ENCODE measurements at places on chromosomes 5 and 9. TPM values are rescaled to one million over a fixed set of nuclear protein-coding genes. Genes with fewer than 3 reads are reported as not detected.

The SPINK13 gene
- polyA plus RNA-seq = not detected

DNA sequence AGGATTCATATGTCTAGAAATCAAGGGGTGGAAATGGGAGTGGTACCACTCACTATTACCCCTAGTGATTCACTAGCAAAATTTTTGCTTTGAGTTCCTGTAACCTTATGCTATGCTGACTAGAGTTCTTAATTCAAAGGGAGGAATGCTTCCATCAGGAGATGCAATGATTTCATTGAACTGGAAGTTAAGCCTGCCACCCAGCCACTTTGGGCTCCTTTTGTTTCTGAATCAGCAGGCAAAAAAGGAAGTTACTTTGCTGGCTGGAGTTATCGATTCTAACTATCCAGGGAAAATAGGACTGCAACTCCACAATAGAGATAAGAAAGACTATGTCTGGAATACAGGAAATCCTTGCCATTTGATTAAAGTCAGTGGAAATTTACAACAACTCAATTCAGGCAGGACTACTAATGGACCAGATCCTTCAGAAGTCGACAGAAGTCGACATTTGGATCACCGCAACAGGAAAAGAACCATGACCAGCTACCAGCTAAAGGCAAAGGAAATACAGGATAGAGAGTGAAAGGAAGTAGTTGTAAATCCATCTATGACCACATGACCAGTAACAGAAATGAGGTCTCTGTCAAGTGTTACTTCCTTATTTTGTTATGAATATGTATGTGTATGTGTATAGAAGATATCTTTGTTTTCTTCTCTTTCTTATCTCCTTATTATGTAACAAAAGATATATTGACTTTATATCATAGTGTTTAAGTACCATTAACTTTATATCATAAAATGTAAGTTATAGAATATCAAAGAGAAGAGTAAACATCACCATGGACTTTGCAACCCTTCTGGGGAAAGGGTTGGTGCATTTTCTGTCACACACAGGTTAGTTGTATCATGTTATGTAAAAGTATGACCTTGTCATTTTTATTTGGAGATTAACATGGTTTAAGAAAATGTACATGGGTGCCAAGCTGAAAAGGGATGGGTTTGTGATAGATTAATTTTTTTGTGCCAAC is 198.7 kb upstream of the HAPLN1 start:
- no peak for DNase-seq

- peak; percentile 26 for DNase-seq
Measured at GRCh38 chr9:2622461-2623287, 1.1 kb downstream of the VLDLR start.

The ORM2 gene
- not detected for polyA plus RNA-seq

- DNase-seq = no peak
Measured at GRCh38 chr9:14752271-14752670, 29.7 kb upstream of the CER1 start.

The LIX1 gene
- polyA plus RNA-seq = not detected

GRCh38 chr9:2755285-2755684 is 38.0 kb downstream of the KCNV2 start:
- no peak for DNase-seq

- DNase-seq = no peak
Measured at GRCh38 chr5:8845296-8845695, 700.6 kb downstream of the SEMA5A start.

The WDR38 gene
- polyA plus RNA-seq = not detected

- no peak for DNase-seq
Measured at GRCh38 chr5:68679041-68679440, 414.8 kb upstream of the SLC30A5 start.

The SMIM33 gene
- not detected for polyA plus RNA-seq

The SNCAIP gene
- not detected for polyA plus RNA-seq

- no peak for DNase-seq
Measured at GRCh38 chr5:114101153-114101552, 260.7 kb upstream of the KCNN2 start.

GRCh38 chr9:110189559-110190320 is 18.2 kb downstream of the C9orf152 start:
- no peak for DNase-seq

GRCh38 chr9:90100014-90100413 is 495.2 kb downstream of the GADD45G start:
- no peak for DNase-seq

DNA sequence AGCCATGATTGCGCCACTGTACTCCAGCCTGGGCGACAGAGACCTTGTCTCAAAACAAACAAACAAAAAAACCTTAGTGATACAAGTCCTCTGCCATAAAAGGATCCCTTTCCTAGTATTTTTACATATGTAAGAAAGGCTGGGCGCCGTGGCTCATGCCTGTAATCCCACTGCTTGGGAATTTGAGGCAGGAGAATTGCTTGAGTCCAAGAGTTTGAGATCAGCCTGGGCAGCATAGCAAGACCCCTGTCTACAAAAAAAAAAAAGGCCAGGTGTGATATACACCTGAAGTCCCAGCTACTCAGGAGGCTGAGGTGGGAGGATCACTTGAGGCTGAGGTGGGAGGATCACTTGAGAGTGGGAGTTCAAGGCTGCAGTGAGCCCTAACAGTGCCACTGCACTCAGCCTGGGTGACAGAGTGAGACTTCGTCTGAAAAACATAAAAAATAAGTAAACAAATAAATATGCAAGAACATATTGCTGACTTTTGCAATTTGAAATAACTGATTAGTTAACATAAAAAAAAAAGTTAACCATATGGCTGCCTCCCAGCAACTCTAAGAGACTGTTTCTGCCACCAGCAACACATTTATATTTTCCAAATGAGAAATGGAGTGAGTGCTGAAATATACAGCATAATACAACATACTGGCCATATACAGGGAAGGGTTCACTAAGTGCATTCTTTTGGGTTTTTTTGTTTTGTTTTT is 6.9 kb downstream of the ZNF367 start:
- DNase-seq = no peak

DNA sequence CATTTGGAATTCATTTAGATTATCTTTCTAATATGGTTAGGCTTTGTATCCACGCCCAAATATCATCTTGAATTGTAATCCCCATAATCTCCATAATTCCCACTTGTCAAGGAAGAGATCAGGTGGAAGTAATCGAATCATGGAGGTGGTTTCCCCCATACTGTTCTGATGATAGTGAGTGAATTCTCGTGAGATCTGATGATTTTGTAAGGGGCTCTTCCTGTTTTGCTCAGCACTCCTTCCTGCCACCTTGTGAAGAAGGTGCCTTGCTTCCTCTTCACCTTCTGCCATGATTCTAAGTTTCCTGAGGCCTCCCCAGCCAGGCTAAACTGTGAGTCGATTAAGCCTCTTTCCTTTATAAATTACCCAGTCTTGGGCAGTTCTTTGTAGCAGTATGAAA is 527.5 kb upstream of the ARRDC3 start:
- DNase-seq = no peak

GRCh38 chr5:947626-948471 is 55.2 kb downstream of the TRIP13 start:
- DNase-seq = no peak

DNA sequence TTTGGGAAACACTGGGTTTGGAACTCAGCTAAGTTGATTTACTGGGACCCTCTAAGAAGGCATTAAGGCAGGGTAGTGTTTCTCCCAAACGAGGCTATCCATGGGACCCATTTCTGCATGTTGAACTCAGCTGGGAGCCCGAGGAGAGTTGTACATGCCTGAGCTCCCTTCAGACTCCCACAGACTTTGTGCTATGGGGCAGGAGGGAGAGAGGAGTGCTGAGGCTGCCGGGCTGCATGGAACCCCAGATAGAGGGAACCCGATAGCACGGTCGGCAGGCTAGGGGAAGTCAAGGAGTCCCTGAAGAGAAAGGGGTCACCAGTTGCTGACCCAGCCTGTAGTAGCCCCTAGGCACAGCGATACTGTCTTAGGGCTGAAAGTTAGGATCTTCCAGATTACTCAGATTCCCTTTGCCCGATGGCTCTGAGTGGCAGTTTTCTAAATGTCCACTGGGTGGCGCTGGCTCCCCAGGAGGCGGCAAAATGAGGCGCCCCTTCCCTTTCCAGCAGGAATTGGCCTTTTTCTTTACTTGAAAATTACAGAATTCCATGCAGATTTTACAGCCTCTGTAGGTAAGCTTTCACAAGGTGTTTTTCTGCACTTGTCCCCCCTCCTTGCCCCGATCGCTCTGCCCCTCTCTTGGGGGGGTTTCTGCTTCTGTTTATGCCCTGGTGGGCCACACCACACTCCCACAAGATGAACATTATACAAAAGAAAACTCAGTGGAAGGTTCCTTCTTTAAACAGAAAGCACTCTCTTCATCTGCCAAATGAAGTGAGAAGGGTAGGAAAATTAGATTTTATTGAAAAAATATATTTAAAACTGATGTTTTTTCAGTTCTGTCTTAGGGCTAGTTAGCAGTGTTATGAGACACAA is 17.8 kb downstream of the NANS start:
- DNase-seq = peak; percentile 61

GRCh38 chr5:105392710-105393149 is 1830.1 kb upstream of the NUDT12 start:
- DNase-seq = no peak

- DNase-seq = no peak
Measured at GRCh38 chr5:88769165-88769564, 113.8 kb downstream of the MEF2C start.

The PDE6A gene
- polyA plus RNA-seq = not detected

- DNase-seq = no peak
Measured at GRCh38 chr5:61339764-61340163, 7.7 kb downstream of the ZSWIM6 start.

The ANXA6 gene
- polyA plus RNA-seq = 395 TPM

DNA sequence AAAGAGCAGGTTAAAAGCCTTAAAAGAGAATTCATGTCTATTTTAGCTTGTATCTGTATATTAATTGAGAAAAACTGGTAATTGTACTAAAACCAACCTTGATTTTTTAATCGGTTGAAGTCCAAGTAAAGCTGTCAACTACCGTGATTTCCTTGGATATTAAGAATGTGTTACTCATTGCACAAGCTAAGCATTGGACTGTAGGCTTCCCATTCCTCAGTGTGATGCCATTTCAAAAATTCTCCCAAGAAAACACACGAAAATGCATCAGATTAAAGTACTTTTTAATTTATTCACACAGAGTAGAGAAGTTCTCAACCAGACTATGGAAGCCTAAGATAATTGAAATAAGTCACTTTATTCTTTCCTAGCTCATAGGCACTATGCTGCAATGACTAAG is 761.4 kb upstream of the TYRP1 start:
- DNase-seq = no peak

- DNase-seq = no peak
Measured at GRCh38 chr5:88813244-88813643, 69.7 kb downstream of the MEF2C start.

- peak; percentile 75 for DNase-seq
Measured at GRCh38 chr9:3528451-3528850, 2.6 kb upstream of the RFX3 start.

The SLC25A2 gene
- polyA plus RNA-seq = not detected

DNA sequence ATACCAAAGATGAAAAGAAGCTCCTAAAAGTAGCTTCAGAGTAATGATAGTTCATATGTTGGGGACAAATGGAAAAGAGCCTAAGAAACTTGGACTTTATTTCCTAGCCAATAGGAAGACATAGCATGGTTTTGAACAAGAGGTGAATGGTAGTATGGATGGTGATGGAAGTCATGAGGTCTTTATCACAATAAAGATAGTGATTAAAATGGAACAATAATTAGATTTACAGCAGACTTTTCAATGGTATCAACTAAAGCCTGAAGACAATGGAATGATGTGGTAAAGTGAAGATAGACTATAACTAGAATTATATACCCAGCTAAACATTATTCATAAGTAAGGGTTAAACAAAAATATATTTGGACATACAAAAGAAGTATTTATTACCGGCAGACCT is 131.2 kb downstream of the RAB3C start:
- DNase-seq = no peak

The SYNPO gene
- polyA plus RNA-seq = not detected

The EQTN gene
- not detected for polyA plus RNA-seq

DNA sequence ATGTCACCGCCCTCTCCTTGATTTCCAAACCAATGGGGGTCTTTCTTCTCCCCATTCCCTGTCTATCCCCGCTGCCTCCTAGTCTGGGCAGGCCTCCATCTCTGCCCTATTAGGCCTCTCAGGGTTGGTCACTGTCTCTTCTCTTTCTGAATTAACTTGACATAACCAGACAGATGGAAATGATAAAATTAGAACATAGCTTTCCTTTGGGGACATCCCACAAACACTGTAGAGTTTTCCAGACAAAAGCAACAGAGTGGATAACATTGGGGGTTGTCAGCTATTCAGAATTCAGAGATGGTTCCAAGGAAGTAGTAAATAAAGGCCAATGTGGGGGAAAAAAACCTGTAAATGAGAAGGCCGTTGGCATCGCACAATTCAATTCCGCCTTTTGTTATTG is 24.7 kb downstream of the LHX6 start:
- DNase-seq = no peak

GRCh38 chr5:131671409-131671808 is 36.4 kb upstream of the RAPGEF6 start:
- DNase-seq = no peak

Measured in immature natural killer cell (primary cell).